ENCODE measurements at places on chromosomes 3 and 15.

DNA sequence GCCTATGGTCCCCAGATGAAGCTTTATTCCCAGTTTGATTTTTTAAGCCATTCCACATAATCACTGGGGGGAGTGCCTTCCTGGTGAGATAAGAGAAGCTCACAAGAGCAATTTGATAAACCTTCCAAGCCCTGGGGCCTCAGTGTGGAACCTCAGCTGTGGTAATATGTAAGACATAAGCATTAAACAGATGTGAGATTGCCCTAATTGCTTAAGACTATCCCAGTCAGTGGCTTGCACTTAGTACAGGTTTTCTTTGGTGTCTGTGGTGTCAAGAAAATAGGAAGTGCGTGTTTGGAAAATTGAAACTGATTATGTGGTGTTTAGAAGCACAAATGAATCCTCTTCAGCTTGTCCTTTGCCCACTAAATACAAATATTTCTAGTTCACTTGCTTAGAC lies 54.3 kb downstream of the LRRN1 start:
- DNase-seq: no peak

- DNase-seq: no peak
Observed at GRCh38 chr3:25144430-25144829, 283.6 kb upstream of the RARB start.

- no peak for DNase-seq
Observed at GRCh38 chr15:24675332-24676144, at the start of gene NPAP1. Gene NPAP1, plus strand, starts transcription at chr15:24675775. Its CDS starts 93 bp downstream, at chr15:24675868.

DNA sequence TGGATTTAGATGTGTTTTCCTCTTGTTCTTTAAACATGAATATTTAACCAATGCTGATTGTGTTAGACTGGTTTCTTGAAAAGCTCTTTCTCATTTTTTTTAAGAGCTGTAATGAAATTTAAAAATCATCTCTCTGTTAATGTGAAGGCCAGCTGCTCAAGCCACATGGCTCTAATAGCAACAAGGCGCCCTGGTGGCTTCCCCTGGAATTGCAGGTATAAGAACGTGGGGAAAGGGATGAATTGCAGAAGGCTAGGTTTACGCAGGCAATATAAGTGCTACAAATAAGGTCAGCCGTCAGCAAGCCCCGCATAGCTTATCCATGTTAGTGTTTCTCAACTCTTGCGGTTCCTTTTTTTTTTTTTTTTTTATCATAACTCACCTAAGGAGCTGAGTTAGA lies 108.5 kb downstream of the SAMMSON start:
- DNase-seq: peak; percentile 41

DNA sequence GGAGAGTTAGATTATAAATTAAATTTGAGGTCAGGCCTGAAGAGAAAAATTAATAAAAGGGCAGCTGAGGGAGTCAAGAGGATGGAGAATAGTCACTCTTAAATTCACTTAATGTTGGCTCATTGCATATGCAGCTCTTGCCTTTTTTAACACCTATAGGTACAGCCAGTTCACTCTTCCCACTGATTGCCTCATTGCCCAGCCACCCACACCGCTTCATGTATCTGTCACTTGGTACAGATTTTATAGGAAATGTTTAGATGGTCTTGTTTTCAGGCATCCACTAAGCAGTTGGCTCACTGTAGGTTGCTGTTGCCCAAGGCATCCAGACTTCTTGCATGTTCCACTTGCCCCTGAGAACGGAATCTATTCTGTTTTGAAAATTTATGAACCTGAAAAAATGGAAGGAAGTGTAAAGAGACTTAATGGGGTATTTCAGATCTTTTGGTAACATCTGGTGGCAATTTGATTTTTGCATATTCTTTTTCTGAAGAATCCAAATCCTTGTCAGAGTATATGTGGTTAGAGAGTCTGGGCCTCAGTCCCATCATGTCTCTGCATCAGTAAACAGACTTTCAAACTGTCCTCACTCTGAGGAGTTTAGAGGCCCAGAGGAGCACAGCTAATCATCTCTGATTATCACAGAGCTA lies 151.9 kb downstream of the RBPMS2 start:
- DNase-seq: no peak

- DNase-seq: peak; percentile 60
Observed at GRCh38 chr15:89399238-89400115, 64.9 kb upstream of the POLG start.

DNA sequence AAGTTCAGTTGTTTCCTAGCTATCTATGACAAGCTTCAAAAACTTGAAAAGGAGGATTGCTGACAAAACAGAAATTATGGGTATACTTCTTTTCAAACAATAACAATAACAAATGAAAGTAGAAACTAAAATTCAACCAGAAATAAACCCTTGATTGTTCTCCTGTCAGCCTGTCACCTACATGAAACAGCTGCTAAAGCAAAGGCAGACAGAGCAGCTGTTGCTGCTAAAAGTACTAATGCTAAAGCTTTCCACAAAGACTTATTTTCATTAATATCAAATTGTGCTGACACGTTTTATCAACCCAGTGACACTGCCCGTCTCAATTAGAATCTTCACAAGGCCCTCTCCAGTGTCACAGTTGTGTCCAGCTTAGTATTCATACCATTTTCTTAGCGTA lies 533.2 kb upstream of the GBE1 start:
- no peak for DNase-seq

- no peak for DNase-seq
Observed at GRCh38 chr3:66823009-66823397, 175.1 kb upstream of the KBTBD8 start.

DNA sequence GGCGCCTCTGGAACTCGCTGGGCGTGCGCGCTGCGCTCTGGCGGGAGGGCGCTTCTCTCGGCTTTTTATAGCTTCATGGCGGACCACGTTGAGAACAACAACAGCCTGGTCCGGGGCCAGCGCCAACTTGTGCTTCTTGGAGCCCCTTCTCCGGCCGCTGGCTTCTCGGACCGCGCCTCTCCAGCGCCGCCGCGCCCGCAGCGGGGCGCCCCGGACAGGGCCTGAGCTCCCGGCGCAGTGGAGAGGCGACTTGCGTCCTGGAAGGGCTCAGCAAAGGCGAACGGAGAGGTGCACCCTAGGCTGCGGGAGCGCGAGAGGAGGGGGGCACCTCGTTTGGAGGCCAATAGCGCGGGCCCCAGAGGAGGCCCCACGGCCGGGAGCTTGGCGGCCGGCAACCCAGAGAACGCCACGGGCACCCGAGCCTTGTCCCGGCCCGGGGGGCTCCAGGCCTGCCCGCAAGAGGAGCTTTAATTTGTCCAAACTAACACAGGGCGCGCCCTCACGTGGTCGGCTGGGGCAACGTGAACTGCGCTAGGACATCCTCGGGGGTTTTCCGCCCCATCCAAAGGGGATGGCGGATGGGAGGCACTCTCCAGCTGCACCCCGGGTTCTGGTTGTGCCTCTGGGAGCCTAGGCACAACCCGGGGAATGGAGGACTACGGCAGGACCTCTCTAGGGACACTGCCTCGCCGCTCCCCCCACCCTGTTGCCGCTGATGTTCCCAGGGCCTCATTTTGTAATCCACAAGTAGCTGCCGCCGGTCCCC lies 37.8 kb downstream of the HMCES start:
- DNase-seq: peak; percentile 80

DNA sequence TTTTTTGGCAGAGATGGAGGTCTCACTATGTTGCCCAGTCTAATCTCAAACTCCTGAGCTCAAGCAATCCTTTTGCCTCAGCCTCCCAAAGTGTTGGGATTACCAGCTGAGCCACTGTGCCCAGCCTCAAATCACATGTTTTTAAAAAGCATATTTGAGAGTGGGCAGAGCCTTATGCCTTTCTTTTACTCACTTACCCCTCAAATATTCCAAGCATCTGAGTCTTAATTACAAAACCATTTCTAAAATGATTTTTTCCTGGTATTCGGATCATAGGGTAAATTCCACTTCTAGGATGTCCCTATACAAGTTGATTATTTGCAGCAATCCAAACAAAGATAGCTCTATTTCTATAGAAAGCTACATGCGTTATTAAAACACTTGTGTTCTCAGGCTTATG lies 106.1 kb downstream of the RFTN1 start:
- DNase-seq: no peak

GRCh38 chr15:52568601-52569585 lies at the start of gene ARPP19:
Gene ARPP19, minus strand, starts transcription at chr15:52569030. Its CDS starts 138 bp downstream, at chr15:52568892.
- peak; percentile 89 for DNase-seq

- DNase-seq: no peak
Observed at GRCh38 chr15:76991741-76992645, 2.9 kb upstream of the PSTPIP1 start.

- no peak for DNase-seq
Observed at GRCh38 chr3:108305484-108306172, 9.3 kb downstream of the HHLA2 start.

DNA sequence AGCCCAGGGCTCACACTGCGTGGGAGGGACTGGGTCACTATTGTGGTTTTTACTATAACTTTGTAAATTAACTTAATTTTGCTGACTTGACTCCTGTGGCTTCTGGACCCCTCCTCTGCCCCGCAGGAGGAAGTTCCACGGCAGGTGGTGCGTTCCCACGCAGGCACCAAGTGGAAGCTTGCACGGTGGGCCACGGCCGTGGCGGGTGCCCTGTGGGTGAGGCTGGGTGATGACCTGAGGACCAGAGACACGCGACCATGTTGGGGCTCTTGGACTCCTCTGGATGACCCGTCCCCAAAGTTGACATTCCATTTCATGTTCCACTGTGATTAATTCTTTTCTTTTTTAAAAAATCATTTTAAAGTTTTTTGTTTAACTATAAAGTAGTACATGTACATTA lies 89.0 kb downstream of the FBLN2 start:
- no peak for DNase-seq

DNA sequence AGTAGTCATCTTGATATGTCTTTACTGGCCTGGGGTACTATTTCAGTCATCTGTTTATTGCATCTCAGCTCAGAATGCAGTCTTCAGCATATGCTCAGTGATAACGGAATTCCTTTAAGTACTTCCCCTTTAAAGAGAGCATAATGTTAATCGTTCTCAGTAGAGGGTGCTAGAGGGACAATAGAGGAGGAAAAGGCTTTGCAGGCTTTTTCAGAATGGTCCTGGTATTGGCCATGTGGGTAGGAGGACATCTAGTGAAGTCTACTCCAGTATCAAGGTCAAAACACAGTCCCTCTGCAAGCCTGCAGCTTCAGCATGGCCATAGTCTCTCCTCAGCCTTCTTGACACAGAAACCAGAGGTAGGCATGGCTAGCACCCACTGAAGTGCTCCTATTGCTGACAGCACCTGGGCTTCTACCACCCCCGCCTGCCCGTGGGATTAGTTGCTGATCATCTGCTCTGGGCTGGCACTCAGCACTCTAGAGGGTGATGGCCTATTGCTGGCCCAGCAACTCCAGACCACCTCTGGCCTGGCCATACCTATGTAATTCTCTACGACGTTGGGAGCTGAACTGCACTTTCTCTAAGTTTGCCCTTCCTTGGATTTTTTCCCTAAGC lies 65.4 kb downstream of the KCNH8 start:
- DNase-seq: peak; percentile 19

DNA sequence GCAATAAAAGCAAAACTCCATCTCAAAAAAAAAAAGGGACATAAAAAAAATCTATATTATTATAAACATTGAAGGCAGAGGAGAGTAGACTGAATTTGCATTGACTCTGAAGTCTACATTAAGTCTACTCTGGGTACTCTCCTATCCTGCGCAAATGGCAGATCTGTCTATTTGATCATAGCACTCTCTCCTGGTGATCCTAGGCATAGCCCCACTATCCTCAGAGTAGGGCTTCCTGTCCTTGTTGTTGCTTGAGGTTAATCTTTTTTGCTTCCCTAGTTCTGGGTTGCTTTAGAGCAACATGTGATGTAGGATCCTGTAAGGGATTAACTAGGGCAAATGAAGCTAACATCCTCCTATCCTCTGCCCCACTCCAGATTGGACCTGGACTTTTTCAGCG lies 82.1 kb upstream of the LRRFIP2 start:
- peak; percentile 45 for DNase-seq

DNA sequence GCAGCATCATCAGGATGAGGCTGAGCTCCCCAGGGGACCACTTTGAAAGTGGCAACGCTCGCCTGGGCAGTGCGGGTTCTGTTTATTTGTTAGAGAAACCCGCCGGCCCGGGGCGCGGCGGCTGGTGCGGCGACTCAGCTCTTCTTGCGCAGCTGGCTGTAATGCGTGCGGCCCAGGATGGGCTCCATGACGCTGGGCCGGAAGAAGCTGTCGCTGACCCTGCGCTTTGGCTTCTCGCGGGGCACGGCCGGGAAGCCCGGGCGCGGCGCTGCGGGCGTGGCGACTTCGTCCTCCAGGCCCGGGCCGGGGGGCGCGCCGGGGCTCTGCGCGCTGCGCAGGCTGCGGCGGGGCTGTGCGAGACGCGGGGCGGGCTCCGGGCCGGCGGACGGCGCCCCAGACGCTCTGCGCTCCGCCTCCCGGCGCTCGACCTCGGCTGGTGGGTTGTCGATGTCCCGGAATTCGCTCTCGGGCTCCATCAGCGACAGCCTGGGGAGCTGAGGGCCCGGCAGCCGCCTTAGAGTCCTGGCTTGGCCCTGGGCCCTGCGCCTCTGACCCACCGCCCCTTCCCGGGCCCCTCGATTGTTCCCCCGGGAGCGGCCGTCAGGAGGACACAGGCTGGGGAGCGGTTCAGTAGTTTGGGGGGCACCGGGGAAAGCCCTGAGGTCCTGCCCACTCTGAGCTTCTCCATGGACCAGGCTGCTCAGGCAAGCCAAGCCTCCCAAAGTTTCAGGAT lies 10.3 kb upstream of the KIF7 start:
- peak; percentile 40 for DNase-seq

- DNase-seq: no peak
Observed at GRCh38 chr3:52781741-52782140, 4.3 kb downstream of the ITIH1 start.

DNA sequence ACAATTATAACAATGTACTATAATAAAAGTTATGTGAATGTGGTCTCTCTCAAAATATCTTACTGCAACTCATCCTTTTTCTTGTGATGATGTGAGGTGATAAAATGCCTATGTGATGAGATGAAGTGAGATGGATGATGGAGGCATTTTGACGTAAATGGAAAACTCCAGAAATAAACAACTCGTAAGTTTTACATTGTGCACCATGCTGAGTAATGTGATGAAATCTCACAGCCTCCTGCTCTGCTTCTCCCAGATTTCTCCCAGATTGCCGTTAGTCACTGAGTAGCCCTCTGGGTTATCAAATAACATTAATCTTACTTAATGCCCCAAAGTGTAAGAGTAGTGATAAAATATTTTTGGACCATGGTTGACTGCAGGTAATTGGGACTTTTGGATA lies 64.8 kb upstream of the SLCO2A1 start:
- DNase-seq: no peak

GRCh38 chr3:42698216-42698910 lies 4.2 kb downstream of the HHATL start:
- DNase-seq: no peak

DNA sequence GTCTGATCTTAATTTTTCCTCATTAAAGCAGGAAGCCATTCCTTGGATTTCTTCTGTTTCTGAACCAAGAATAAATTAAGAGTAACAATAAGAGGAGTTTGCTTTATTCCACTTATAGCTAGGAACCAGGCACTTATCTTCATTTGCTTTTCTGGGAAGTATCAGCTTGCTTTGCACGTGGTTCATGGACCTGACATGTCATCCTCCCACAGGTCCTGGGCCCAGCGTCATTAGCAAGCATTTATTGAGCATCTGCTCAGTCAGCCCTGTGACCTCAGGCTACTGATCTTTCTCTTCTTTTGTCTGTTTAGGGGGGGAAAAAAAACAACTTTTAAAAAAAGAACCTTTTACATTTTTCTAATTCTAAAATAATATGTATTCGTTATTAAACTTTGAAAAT lies 34.7 kb upstream of the CRTC3 start:
- DNase-seq: no peak

- no peak for DNase-seq
Observed at GRCh38 chr15:38878926-38879325, 314.3 kb upstream of the RASGRP1 start.

Measured in ACHN (cell line).